Gastroesophageal sphincter (tissue), 4 donors: ENCODE measurements at places on chromosomes 6 and 20. TPM values are rescaled to one million over a fixed set of nuclear protein-coding genes. Genes with fewer than 3 reads are reported as not detected.

DNA sequence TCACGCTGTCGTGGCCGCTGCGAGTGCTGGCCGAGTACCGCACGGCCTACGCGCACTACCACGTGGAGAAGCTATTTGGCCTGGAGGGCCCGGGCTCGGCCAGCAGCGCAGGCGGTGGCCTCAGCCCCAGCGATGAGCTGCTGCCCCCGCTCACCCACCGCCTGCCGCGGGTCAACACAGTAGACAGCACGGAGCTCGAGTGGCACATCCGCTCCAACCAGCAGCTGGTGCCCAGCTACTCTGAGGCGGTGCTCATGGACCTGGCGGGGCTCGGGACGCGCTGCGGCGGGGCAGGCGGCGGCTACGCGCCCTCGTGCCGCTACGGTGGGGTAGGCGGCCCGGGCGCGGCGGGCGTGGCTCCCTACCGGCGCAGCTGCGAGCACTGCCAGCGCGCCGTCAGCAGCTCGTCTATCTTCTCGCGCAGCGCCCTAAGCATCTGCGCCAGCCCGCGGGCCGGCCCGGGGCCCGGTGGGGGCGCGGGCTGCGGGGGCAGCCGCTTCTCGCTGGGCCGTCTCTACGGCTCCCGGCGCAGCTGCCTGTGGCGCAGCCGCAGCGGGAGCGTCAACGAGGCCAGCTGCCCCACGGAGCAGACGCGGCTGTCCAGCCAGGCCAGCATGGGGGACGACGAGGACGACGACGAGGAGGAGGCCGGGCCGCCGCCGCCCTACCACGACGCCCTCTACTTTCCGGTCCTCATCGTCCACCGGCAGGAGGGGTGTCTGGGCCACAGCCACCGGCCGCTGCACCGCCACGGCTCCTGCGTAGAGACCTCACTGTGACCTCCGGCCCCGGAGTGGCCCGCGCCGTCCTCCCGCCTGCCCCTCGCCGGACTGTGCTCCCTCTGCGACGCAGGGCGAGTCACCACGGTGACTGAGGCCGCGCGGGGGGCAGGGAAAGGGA, 5.7 kb downstream of the TMEM151B start:
- peak; percentile 56 for ATAC-seq

- ATAC-seq = no peak
Observed at GRCh38 chr6:7615611-7616383, 25.8 kb downstream of the SNRNP48 start.

DNA sequence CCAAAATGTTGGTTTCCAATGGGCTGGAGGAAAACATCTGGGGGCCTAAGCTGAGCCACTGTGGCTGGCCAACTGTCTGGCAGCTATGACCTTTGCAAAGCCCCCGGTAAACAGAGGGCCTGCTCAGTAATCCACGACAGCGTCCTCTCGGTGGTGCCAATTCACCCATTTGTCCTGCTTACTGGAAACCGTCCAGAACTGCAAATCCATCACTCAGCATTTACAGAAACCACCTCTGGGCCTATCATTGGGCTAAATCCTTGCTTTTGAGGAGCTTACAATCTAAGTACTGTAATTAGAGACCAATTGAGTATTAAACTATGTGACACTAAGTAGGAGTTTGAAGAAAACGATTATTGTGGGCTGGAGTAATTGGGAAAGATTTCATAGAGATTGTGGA, 31.0 kb downstream of the ADAT2 start:
- ATAC-seq = no peak

- no peak for ATAC-seq
Observed at GRCh38 chr6:64249115-64249514, 613.5 kb downstream of the PHF3 start.

DNA sequence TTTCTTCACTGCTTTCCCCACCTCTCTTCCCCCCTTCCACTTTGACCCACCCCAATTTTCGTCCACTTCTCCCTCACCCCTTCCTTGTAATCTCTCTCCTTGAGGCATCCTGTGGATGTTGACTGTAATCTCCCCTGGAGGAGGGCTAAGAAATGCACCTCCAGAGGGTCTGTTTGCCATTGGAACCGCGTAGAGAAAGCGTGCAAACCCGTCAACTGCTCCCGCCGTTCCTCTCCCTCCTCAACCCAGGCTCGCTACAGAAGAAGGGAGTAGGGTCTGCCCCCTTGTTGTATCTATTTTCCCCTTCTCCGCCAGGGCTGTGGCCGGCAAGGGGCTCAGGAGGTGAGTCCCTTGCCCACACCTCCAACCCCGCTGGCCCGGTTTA, 502 bp upstream of the HTR1E start:
- ATAC-seq = peak; percentile 23

- no peak for ATAC-seq
Observed at GRCh38 chr6:56949925-56950495, 4.9 kb upstream of the BEND6 start.

- ATAC-seq = no peak
Observed at GRCh38 chr6:16787128-16787682, 25.9 kb upstream of the ATXN1 start.

GRCh38 chr20:20603339-20603990, 109.0 kb downstream of the RALGAPA2 start:
- no peak for ATAC-seq

GRCh38 chr6:52815167-52816092, 11.8 kb upstream of the GSTA1 start:
- peak; percentile 55 for ATAC-seq

GRCh38 chr6:6409397-6410030, 89.1 kb upstream of the F13A1 start:
- ATAC-seq = no peak

GRCh38 chr20:35837577-35838195, 65.9 kb downstream of the PHF20 start:
- ATAC-seq = no peak

GRCh38 chr20:44123251-44123650, 63.7 kb downstream of the JPH2 start:
- no peak for ATAC-seq

GRCh38 chr6:606829-607379, 50.0 kb downstream of the HUS1B start:
- no peak for ATAC-seq

DNA sequence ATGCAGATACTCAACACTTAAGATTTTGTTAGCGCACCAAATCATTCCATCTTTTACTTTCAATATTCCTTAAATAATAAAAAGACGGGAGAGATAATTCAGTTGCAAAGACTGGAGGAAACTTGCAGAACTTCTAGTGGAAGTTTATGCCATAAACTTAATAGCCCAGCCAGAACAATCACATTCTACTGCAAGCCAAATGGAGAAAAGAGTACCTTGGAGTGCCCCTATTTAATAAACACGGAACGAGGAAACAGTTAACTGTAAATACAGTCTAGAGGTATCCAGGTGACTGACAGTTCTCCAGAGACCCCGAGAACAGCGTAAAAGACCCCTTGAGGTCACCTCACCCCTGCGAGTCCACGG, 635 bp downstream of the SLC35B3 start:
- ATAC-seq = no peak

- no peak for ATAC-seq
Observed at GRCh38 chr6:48542191-48542590, 431.2 kb upstream of the PTCHD4 start.

- no peak for ATAC-seq
Observed at GRCh38 chr6:79369026-79369425, 134.5 kb upstream of the HMGN3 start.

- no peak for ATAC-seq
Observed at GRCh38 chr6:11229655-11230046, 2.8 kb downstream of the NEDD9 start.

DNA sequence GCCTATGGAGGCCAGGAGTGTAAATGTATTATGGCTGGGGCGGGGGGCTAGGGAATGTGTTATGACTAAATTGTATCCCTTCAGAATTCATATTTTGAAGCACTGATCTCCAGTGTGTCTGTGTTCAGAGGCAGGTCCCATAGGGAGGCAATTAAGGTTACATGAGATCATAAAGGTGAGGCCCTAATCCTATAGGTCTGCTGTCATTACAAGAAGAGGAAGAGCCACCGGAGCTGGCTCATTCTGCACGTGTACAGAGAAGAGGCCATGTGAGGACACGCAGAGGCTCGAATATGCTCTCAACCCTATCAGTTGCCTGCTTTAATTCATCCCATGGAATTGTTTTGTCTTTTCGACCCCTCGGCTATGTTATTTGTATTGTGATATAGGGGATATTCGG, 76.9 kb downstream of the VTA1 start:
- no peak for ATAC-seq

DNA sequence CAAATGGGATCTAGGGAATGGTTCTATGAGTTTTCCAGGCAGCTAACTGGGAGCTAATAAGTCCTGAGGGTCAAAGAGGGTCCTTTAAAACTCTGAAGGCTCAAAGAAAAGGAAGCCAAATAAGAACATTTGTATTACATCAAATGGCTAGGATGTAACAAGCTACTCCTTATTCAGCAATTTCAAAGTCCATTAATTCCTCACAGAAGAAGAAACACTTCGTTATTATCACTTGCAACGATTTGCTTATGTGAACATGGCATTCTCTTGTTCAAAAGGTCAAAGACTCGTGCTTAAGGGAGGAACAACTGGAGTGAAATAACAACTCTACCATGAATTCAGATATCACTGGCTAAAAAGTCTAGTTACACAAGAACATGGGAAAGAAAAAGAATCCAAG, 70.8 kb upstream of the FBXO30 start:
- no peak for ATAC-seq

DNA sequence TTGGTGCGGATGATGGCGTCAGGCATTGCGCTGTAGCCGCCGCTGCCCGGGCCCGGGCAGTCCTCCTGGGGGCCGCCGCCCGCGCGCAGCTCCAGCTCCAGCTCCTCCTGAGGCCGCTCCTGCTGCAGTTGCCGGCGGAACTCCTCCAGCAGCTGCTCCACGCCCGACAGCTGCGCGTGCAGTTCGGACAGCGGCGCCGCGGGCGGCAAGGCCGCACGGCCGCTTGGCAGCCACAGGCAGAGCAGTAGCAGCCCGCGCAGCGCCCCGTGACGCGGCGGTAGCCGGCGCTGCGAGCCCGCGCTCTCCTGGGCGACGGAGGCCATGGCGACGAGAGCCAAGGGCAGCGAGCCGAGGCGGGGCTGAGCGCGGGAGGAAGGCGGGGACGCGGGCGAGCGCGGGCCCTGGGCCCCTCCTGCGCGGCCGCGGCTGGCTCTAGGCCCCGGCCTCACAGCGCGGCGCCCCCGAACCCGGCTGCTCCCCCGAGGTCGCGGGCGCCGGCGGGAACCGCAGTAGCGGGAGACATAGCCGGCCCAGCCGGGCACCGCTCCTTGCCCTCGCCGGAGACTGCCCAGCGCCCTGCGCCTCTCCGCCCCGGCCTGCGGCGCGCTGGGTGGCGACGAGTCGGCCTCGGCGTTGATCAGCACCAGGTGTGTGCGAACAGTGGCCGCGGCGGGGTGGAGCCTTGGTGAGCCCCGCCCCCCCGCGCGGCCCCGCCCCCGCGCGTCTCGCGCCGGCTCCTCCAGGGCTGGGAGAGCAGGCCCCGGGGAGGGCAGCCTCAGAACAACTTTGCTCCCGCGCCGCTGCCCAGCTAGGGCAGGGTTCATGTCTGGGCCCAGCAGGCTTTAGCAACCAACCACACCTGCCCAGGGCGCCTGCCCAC, at the start of gene LRP11:
Gene LRP11, minus strand, starts transcription at position 662 of the 880 bp plus-strand sequence. Its CDS starts 339 bp downstream, at position 323.
- ATAC-seq = peak; percentile 92

GRCh38 chr6:141347906-141348492, 784.7 kb upstream of the GJE1 start:
- ATAC-seq = no peak

DNA sequence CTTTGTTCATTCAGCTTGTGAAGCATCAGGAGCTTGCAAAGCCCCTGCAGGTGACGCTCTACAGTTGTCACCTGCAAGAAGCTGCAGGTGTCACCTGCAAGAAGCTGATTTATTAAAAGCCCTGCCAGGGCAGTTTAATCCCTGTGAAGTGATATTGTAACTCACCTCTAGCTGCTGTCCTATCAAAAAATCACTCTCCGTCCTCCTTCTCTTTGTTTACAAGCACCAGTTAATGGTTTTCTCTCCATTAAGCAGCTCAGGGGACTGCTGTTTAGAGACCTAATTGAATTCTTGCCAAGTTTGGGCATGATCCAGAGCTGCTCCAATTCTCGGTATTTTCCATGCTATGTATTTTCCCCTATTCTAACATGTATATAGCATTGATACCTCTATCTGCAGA, 345.9 kb downstream of the ARHGAP18 start:
- ATAC-seq = no peak

DNA sequence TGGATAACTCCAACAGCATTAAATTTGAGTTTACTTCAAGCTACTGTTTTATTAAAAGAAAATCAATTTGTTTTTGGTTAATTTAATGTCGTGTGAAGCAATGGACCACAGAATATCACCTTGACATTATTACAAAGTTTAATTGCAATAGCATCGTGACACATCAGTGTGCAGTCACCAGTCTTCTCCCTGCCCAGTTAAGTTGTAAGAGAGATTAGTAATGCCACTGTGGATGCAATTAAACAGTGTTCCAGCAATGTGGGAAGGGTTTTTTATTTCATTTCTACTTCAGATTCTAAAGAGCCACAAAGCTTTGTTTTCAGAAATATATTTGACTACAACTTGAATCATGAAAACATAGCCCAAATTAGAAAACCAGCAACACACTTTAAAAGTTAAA, 128.7 kb downstream of the SYNE1 start:
- ATAC-seq = no peak

DNA sequence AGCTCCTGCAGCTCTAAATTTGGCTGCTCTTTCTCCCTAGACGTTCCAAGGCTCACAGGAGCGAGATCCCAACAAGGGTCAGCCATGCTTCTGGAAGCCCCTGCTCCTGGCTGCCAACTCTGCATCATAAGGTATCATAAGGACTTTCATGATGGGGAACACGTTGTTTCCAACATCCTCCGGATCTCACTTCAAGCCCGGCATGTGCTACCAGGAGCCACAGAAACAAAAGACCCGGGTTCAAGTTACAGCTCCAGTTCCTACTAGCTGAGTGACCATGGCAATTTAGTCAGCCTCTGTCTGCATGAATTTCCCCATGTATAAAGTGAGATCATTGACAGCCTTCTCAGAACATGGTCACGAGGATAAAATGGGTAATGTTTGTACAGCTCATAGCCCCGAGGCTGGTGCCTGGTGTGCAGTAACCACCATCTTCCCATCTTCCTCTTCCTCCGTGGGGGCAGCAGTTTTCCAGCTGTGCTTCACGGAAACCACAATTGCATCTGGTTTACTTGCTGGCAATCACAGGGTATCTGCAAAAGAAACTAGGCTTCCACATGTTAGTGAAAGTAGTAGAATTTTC, 209.0 kb upstream of the ECI2 start:
- ATAC-seq = no peak

GRCh38 chr6:138004430-138005287, 102.6 kb downstream of the PERP start:
- ATAC-seq = no peak

GRCh38 chr6:2792330-2793110, 27.3 kb downstream of the WRNIP1 start:
- no peak for ATAC-seq

KPNA5 gene
- 16.8 TPM for total RNA-seq

LSM2 gene
- total RNA-seq = 25.4 TPM

C4A gene
- total RNA-seq = 84.2 TPM

PDYN gene
- total RNA-seq = not detected

GNAS gene
- total RNA-seq = 663 TPM

NINL gene
- 4.2 TPM for total RNA-seq

ELOVL2 gene
- 0.62 TPM for total RNA-seq

VWA7 gene
- total RNA-seq = 0.15 TPM

KCNB1 gene
- total RNA-seq = 35.1 TPM

GPR63 gene
- total RNA-seq = 2.8 TPM

SLC17A2 gene
- not detected for total RNA-seq

DEFB132 gene
- not detected for total RNA-seq

OTOR gene
- total RNA-seq = not detected

JPH2 gene
- 216 TPM for total RNA-seq

ZC3H12D gene
- total RNA-seq = 1.9 TPM

ENPP4 gene
- 25.0 TPM for total RNA-seq
